ENCODE measurements at places on chromosomes 5 and 9.
A peak's percentile ranks its signal among the peaks of the same experiment; 100 is the strongest.

DNA sequence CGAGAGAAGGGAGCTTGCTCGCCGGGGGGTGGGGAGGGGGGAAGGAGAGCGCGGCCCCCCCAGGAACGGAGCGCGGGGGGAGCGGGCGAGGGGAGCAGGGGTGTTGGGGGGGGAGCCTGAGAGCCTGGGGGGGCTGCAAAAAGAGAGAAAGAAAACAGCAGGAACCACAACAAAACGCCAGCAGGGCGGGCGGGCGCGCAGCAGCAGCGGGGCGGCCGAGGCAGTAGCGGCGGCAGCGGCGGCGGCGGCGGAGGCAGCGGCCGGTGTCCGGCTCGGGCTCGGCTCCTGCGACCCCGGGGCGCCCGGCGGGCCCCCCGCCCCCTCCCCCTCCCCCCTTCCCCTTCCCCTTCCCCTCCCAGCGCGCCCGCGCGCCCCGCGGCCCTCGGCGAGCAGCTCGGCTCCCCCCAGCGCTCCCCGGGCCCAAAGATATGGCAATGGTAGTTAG, 1.6 kb downstream of the NR2F1 start:
- H3K27me3 ChIP-seq, result peaks cover 97% of the 10 kb centered on the region
- H3K27ac ChIP-seq, result peak overlapping the region; percentile 87
- H3K4me1 ChIP-seq, result peaks cover 5% of the 10 kb centered on the region

DNA sequence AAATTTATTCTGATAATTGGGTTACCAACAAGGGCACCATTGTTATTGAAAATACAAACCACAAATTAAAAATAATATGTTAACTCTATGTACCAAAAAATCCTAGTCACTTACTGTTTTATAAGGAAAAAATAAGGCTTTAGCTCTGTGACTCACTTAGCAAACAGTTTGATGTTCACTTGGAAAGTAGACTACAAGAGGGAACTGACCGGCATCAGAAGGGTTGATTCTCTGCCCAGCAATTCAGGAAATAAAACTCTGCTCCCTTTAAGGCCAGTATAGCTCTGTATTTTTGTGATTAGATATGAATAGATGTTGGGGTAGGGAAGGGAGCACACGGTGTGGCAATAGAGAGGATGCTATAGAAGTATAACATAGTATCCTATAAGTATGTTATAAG, 671.3 kb downstream of the LRRC70 start:
- H3K27me3 ChIP-seq, result no peaks in the 10 kb centered on the region
- no peaks in the 10 kb centered on the region for H3K36me3 ChIP-seq
- H3K4me1 ChIP-seq, result no peaks in the 10 kb centered on the region
- DNase-seq, result no peak
- H3K4me3 ChIP-seq, result no peak overlapping the region
- no peak overlapping the region for H3K27ac ChIP-seq

- no peak for DNase-seq
- peak within 1 kb of the TSS; percentile 42 for H3K4me3 ChIP-seq
- H3K27ac ChIP-seq, result no peak within 1 kb of the TSS
Observed at GRCh38 chr9:130938652-130939404, at the start of gene FIBCD1. Gene FIBCD1 (minus strand): TSS chr9:130939247. CDS start chr9:130938607, 640 bp downstream.

DNA sequence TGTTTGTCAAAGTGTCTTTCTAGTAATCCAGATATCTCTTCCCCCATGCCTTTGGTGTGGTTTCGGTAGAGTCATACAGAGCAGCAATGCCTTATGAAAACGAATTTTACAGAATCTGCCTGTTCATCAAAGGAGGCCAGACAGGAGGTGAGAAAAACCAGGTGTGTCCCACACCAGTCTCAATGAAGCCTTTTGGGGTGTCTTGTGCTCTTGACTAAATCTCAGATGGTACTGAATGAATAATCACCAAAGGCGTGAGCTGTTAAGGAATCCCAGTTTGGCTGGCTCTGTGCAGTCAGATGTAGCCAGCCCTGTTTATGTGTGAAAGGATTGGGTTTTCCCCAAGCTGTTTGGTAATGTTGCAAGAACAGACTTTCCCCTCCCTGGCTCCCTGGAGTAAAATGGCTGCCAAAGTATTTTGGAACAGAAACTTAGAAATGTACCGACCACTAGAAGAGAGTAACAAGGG, 70.8 kb upstream of the CDKN2B start:
- no peaks in the 10 kb centered on the region for H3K27me3 ChIP-seq
- H3K4me1 ChIP-seq, result peaks cover 4% of the 10 kb centered on the region
- no peak for DNase-seq
- H3K36me3 ChIP-seq, result no peaks in the 10 kb centered on the region
- no peak overlapping the region for H3K27ac ChIP-seq

GRCh38 chr9:26955222-26955903, 849 bp upstream of the IFT74 start:
- H3K4me3 ChIP-seq, result peak overlapping the region; percentile 38
- H3K4me1 ChIP-seq, result peaks cover 22% of the 10 kb centered on the region
- DNase-seq, result no peak
- H3K27ac ChIP-seq, result peak overlapping the region; percentile 93

GRCh38 chr5:15902066-15902465, 277.5 kb downstream of the MARCHF11 start:
- H3K4me1 ChIP-seq, result no peaks in the 10 kb centered on the region
- no peak for DNase-seq
- H3K27ac ChIP-seq, result peak overlapping the region; percentile 31
- no peaks in the 10 kb centered on the region for H3K36me3 ChIP-seq
- no peak overlapping the region for H3K4me3 ChIP-seq
- no peaks in the 10 kb centered on the region for H3K27me3 ChIP-seq

DNA sequence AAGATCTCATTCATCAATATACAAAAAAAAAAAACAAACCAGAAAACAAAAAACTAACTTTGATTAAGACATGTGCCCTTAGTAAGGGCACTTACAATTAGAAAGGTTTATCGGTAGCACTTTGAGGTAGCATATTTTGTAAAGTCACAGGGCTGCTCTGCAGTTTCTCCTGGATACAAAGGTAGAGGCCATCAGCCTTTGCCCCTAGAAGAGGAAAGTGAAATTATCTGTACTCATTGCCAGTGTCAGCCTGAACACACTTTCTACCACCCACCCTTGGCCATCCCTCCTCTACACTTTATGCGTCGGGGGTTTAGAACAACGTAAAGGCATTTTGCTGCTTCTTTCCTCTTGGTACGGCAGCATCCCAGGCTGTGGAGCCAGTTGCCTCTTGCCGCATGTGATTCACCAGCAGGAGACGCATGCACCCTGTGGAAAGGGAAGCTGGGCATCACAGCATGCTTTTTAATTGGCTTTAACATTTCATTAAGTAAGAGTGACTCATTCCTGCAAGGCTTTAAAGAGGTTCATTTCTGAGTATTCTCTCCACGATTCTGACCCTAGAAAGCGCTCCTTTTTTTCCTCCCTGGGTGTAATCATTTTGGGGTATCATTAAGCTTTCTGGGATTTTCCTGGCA, 84.6 kb downstream of the CEMIP2 start:
- DNase-seq, result no peak
- no peak overlapping the region for H3K27ac ChIP-seq
- no peak overlapping the region for H3K4me3 ChIP-seq
- H3K4me1 ChIP-seq, result peaks cover 16% of the 10 kb centered on the region
- H3K27me3 ChIP-seq, result no peaks in the 10 kb centered on the region

GRCh38 chr9:84811751-84812074, 142.2 kb downstream of the NTRK2 start:
- no peaks in the 10 kb centered on the region for H3K27me3 ChIP-seq
- no peaks in the 10 kb centered on the region for H3K36me3 ChIP-seq
- no peaks in the 10 kb centered on the region for H3K4me1 ChIP-seq
- no peak overlapping the region for H3K4me3 ChIP-seq
- H3K27ac ChIP-seq, result no peak overlapping the region

DNA sequence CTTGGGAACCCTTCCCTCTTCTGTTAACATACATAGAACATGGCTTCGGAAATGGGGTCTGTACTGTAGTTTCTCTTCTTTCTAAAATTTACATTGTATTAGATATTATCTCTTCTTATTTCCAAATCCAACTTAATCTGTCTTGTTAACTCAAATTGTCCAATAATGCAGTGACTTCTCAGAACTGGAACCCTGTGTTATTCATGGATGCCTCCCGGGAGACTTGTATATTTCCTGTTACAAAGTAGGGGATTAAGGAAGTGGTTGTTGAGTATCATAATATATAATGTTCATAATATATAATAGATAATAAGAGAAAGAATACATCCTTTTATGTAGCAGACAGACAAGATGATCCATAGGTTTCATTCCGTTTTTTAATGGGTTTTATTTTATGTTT, 128.4 kb downstream of the ZSWIM6 start:
- no peak for DNase-seq
- no peaks in the 10 kb centered on the region for H3K36me3 ChIP-seq
- no peaks in the 10 kb centered on the region for H3K27me3 ChIP-seq

- H3K4me3 ChIP-seq, result no peak overlapping the region
- no peak for DNase-seq
- no peaks in the 10 kb centered on the region for H3K36me3 ChIP-seq
- peaks cover 4% of the 10 kb centered on the region for H3K4me1 ChIP-seq
- H3K27ac ChIP-seq, result no peak overlapping the region
Observed at GRCh38 chr5:189976-190365, 1.3 kb upstream of the LRRC14B start.

DNA sequence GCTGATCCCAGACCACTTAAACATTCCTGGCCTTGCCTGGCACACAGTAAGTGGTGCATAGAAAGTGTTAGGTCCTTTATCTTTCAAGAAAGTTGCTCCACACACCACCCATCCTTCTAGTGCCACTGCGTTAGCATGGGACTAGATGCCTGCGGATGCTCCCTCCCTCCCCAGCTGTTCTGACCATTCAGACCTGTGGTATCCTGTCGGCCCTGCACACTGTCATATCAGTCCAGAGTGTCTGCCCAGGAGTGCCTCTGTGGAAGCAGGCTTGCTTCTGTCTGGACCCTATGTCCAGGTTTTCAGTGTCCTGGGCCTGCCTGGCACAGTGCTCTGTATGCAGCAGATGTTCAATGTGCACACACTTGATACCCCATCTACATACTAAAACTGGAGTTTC, 38.3 kb upstream of the SMU1 start:
- DNase-seq, result no peak
- no peak overlapping the region for H3K4me3 ChIP-seq
- no peak overlapping the region for H3K27ac ChIP-seq
- H3K36me3 ChIP-seq, result peaks cover 84% of the 10 kb centered on the region
- H3K27me3 ChIP-seq, result no peaks in the 10 kb centered on the region

GRCh38 chr9:22446950-22447617, 460 bp downstream of the DMRTA1 start:
- H3K4me1 ChIP-seq, result no peaks in the 10 kb centered on the region
- peak overlapping the region; percentile 83 for H3K27ac ChIP-seq
- H3K4me3 ChIP-seq, result peak overlapping the region; percentile 58
- peaks cover 70% of the 10 kb centered on the region for H3K27me3 ChIP-seq
- no peaks in the 10 kb centered on the region for H3K36me3 ChIP-seq
- DNase-seq, result peak; percentile 74

DNA sequence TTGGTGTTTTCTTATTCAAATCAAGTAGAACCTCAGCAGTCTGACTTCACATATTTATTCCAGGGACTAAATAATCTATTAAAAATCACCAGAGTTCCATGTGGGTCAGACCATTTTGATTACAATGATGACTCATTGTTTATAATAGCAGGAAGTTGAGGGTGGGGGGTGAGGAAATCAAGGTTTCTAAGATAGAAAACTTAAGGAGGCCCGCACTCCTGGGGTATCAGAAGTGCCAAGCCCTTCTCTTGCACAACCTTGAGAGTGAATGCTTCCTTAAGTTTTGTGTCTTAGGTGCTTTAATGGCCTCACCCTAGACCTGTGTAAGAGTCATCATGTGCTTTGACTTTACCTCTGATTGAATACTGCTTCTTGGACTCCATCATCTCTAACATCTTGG, 31.9 kb upstream of the NPR3 start:
- no peaks in the 10 kb centered on the region for H3K4me1 ChIP-seq
- no peak overlapping the region for H3K27ac ChIP-seq
- H3K36me3 ChIP-seq, result no peaks in the 10 kb centered on the region
- H3K27me3 ChIP-seq, result no peaks in the 10 kb centered on the region

- no peaks in the 10 kb centered on the region for H3K36me3 ChIP-seq
- no peak overlapping the region for H3K4me3 ChIP-seq
- no peaks in the 10 kb centered on the region for H3K27me3 ChIP-seq
- no peak for DNase-seq
Observed at GRCh38 chr9:137959641-137960411, 82.2 kb downstream of the CACNA1B start.

DNA sequence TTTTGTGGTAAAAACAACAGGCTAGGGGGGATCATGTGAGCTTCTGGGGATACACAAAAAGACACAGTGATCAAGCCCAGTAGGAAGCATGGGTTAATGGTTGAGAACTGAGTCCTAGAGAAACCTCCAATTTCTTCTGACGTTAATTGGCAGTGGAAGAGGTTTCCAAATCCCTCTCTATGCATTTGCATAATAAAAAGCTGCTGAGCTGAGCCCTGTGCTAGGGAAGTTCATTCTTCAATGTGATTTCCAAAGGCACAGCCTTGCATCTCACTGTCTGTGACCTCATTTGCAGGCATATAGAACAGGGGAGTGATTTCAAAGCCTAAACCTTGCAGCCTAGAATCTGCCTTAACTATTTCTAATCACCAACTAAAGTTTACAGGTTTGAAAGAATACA, 812 bp downstream of the DNAH5 start:
- H3K27ac ChIP-seq, result no peak overlapping the region
- DNase-seq, result no peak
- H3K4me1 ChIP-seq, result no peaks in the 10 kb centered on the region
- H3K27me3 ChIP-seq, result no peaks in the 10 kb centered on the region
- H3K4me3 ChIP-seq, result no peak overlapping the region

DNA sequence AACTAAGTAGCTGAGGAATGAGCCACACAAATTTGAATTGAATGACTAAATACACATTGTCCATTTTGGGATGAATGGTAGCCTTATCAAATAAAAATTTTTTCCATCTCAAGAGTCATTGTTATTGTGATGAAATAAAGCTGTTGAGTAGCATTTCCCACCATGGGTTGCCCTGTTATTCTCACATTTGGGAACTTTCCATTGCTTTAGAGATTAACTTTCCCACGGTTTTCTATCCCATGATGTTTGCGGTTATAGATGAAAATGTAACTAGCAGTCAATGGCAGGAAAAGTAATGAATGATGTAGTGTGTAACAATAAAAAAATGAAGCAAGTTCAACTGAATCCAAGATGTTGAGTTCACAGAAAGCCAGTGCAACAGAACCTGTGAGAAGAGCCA, 59.9 kb upstream of the PLPP1 start:
- no peak for DNase-seq
- no peaks in the 10 kb centered on the region for H3K36me3 ChIP-seq
- H3K27ac ChIP-seq, result no peak overlapping the region

- H3K4me1 ChIP-seq, result no peaks in the 10 kb centered on the region
- H3K36me3 ChIP-seq, result no peaks in the 10 kb centered on the region
- no peak overlapping the region for H3K4me3 ChIP-seq
- H3K27me3 ChIP-seq, result peaks cover 99% of the 10 kb centered on the region
- no peak for DNase-seq
- H3K27ac ChIP-seq, result no peak overlapping the region
Observed at GRCh38 chr9:976943-977837, 735 bp downstream of the DMRT3 start.

DNA sequence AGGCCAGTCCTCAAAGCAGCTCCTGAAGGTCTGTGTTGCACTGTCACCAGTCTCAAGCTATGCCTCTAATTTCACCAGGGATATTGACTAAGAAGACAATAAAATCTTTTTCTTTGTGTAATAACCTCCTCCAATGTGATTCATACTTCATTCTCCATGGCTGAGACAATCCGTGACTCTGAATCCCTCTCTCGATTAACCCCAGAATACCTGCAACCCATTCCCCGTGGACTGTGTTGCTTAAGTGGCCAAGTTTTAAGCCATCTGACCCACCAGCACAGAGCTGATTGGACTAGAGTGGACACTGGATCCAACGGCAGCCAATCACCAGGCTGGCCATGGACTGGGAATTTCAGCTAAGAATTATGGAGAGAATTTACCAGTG, 5.4 kb upstream of the CCIN start:
- no peak for DNase-seq
- H3K4me1 ChIP-seq, result peaks cover 9% of the 10 kb centered on the region
- peak overlapping the region; percentile 70 for H3K27ac ChIP-seq
- H3K36me3 ChIP-seq, result no peaks in the 10 kb centered on the region
- peaks cover 7% of the 10 kb centered on the region for H3K27me3 ChIP-seq

Measured in left lung (tissue), 14 donors.